ENCODE measurements at places on chromosomes 12 and 14. TPM values are rescaled to one million over a fixed set of nuclear protein-coding genes. Genes with fewer than 3 reads are reported as not detected.

Gene GPX2
- total RNA-seq = not detected

Gene TTC9
- 0.13 TPM for total RNA-seq

Gene KIF26A
- 9.2 TPM for total RNA-seq

DNA sequence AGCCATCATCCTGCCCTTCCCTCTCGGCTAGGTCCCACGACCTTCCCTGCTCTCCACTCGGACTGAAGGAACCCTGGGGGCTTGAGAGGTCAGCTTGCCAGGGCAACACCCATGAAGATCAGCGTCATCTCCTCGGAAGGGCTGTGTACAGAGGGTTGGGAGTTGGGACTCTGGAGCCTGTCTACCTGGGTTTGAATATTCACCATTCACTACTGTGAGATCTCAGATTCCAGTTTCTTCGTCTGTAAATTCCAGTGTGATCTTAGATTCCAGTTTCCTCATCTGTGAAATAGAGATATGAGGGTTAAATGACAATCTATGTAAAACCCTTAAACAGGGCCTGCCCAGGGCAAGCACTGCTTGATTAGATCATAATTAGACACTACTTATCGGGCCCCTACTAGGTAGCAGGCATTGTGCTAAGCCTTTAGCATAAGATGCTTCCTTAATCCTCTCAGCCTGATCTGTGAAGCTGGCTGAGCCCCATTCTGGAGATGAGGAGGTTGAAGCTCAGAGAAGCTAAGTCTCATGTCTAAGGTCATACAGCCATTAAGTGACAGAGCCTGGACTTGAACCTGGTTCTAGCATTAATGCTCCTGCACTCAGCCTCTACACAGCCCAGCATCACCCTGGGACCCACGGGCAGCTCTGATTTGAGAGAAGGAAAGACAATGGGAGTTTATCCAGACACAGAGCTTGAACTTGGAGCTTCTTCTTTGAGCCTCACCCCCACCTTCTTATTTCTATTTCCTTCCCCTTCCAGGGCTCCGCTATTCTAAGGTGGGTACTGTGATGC lies 612 bp upstream of the ZDHHC22 start:
- DNase-seq = no peak

- no peak for DNase-seq
Measured at GRCh38 chr12:74552201-74552600, 14.6 kb downstream of the ATXN7L3B start.

Data from dermis microvascular lymphatic vessel endothelial cell (primary cell).